Activated CD4-positive, alpha-beta T cell treated with anti-CD3 and anti-CD28 coated beads, Interleukin-2, amount 50 U/mL, for 16 hours (primary cell): ENCODE measurements at places on chromosomes 1 and 21.

DNA sequence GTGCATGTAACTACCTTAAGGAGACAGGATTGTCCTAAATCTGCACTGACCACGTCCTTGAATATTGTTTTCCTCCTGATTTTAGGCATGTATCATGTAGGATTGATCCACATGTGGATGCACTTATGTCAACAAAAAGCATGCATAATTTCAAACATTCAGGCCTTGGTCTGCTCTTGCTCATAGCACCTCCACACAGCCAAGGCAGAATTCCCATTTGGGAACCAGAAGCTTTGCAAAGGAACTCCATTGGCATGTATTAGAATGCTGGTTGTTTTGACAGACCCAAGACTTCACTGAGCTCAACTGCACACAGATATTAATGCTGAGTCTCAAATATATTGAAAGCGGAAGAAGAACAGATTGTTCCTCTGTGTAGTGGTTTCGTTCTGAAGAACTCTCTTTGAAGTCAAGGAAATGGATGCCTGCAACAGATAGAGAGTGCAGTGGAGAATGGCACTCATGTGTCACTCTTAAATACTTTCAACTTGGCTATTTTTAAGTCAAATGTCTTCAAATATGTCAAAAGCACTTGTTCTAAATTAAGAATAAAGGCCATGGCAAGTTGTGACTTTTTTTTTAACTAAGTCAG is 387.6 kb downstream of the LTN1 start:
- DNase-seq = peak; percentile 41

GRCh38 chr1:33152685-33153432 is 29.0 kb downstream of the TRIM62 start:
- no peak for DNase-seq

- DNase-seq = no peak
Measured at GRCh38 chr1:1179346-1179982, 5.8 kb downstream of the TTLL10 start.

DNA sequence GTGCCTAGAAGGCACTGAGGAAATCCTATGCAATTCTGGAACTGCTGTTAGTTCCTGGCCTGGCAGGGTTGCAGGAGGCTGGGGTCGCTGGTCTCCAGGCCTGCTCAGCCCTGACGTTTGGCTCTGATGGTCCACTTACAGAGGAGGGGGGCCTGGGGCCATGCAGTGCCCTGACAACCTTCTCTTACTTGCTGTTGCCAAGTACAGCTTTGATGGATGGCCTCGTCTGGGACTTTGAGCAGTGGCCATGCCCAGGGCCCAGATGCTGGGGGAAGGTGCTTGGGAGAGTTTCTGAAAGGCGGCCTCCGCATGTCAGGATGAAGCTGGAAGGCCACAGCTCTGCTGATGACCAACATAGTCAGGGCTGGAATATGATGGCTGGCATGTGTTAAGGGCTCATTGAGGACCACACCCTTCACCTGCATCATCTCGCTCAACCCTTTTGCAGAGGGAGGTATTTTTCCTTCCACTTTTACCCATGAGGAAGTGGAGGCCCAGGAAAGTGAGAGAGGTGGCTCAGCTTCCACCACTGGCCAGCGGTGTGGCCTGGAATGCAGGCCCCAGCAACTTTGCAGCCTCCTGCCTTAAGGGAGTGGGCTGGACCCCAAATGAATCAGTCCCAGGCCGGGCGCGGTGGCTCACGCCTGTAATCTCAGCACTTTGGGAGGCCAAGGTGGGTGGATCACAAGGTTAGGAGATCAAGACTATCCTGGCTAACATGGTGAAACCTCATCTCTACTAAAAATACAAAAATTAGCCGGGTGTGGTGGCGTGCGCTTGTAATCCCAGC is 34.7 kb upstream of the LRRC3 start:
- no peak for DNase-seq

- DNase-seq = no peak
Measured at GRCh38 chr1:201169203-201169602, 14.9 kb upstream of the TMEM9 start.

DNA sequence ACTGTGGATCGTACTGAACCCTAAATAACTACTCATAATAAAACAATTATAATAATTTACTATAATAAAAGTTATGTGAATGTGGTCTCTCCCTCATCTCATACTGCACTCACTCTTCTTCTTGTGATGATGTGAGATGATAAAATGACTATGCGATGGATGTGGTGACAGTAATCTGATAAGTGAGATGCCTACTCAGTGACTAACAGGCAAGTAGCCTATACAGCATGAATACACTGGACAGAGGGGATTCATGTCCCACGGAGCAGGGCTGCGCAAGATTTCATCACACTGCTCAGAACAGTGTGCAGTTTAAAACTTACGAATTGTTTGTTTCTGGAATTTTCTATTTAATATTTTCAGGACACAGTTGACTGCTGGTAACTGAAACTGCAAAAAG is 304.0 kb downstream of the DUSP10 start:
- peak; percentile 23 for DNase-seq

GRCh38 chr1:6100861-6101783 is 55.4 kb downstream of the KCNAB2 start:
- DNase-seq = peak; percentile 15

DNA sequence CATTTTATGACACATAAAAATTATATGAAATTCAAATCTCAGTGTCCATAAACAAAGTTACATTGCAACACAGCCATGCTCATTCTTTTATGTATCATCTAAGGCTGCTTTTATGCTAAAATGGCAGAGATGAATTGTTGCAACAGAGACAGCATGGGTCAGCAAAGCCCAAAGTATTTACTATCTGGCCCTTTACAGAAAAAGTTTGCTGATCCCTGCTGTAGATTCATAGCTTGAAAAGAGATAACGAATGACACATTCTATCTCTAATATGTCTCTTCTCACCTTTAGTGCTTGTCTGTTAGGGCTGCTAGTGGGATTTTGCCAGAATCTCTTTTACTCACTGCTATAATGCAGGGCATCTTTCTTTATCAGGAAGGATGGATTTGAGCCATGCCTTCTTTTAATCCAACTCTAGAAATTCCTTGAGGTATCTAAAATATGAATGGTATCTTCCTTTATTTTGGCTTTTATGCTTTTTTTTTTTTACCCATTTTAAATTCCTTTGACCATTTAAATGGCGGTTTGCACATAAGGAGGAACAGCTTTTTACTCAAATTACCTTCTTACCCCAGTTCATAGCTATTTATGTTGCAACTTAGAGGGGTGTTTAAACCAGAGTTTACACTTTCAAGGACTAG is 598.2 kb downstream of the PLPP3 start:
- no peak for DNase-seq

DNA sequence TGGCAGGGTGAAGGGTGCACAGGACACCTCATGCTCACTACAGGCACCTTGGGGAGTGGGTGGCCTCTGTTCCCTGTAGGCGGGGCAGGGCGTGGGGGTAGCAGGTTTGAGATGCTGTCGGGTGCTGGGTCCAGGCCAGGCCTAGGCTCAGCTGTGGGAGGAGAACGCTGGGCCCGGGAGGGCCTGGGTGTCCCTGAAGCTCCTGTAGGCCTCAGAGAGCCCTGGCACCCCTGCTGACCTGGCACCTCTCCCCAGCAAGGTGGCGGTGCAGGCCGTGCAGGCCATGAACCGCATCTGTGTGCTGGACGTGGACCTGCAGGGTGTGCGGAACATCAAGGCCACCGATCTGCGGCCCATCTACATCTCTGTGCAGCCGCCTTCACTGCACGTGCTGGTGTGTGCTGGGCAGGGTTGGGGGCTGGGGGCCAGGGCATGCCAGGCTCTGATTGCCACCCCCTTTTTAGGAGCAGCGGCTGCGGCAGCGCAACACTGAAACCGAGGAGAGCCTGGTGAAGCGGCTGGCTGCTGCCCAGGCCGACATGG is 2.5 kb upstream of the GJC2 start:
- DNase-seq = no peak

DNA sequence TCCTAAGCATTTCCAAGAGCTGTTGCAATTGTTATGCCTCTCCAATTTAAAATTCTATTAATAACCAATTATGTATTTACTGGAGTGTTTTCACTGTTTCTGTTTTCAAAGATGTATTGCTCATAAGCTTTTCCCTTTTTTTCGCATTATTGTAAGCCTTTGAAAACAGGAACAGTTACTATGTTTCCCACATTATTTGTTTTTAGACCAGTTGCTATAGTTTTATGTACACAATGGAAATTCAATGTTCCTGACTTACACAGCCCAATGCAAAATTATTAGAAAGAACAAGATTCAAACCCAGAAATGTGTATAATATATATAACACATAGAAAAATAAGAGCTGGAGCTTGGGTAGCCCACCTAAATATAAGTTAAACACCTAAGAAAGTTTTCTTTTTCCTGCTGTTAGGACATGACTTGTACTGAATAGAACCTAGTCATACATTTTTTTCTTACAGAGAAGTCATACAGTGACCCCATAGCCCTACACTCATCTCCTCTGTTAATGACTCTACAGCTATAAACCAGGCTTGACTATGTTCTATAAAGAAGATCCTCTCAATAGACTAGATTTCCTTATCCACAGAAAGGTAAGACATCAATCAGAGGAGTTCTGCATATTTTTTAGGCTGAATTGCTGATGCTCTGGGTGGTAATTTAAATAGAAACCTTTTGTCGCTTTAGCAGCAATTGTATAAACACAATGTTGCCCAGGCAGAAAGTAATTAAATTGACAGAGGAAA is 299.6 kb downstream of the USH2A start:
- DNase-seq = no peak

DNA sequence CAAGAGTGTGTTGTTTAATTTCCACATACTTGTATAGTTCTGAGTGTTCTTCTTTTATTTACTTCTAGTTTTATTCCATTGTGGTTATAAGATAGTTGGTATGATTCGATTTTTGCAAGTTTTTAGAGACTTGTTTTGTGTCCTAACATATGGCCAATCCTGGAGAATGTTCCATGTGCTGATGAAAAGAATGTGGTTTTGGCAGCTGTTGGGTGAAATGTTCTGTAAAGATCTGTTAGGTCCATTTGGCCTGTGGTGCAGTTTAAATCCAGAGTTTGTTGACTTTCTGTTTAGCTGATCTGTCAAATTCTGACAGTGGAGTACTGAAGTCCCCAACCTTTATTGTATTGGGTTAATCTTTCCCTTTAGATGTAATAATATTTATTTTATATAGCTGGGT is 19.5 kb upstream of the TIPRL start:
- no peak for DNase-seq

GRCh38 chr21:46297338-46298271 is 11.5 kb downstream of the YBEY start:
- no peak for DNase-seq

DNA sequence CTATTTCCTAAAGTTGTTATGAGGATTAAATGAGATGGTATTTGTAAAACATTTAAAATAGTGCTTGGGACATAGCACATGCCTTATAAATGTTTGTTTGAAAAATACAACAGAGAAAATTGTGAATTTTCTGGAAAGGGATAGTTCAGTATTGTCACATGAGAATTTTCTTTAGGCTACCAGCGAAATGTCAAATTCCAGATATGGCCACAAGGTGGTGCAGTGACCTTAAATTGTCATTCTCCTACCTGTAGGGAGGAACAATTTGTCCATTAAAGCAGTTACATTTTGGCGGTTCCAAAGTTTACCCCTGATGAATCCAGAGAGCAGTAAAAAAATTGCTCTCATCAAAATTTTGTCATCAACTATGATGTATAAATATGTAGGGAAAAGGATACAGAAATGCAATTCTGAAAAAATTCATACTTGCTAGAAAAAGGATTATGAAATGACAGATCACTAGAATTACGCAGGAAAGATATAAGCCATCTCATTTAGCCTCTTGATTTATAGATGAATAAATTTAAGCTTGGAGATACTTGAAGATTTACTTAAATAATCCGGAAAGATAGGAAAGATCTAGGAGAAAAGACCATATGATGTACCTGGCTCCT is 50.2 kb upstream of the TSHB start:
- DNase-seq = peak; percentile 59

- DNase-seq = no peak
Measured at GRCh38 chr1:17914131-17914530, 159.0 kb downstream of the ACTL8 start.

DNA sequence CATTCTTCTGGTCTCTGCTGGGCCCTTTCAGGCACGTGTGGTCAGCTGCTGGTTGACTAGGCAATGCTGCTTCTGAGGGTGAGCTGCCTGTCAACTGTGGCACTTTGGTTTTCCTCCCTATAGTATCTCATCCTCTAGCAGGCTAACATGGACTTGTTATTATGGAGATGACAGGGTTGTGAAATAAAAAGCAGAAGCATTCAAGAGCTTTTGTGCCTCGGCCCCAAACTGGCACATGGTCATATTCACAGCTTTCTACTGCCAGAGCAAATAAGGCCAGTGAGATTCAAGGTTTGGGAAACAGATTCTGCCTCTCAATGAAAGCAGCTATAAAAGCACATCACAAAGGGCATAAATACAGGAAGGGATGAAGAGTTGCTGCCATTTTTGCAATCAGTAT is 1.6 kb upstream of the ZNF124 start:
- DNase-seq = no peak

- no peak for DNase-seq
Measured at GRCh38 chr1:77976433-77977076, 2.3 kb downstream of the FUBP1 start.

- no peak for DNase-seq
Measured at GRCh38 chr1:32693455-32694174, 9.0 kb downstream of the SYNC start.

GRCh38 chr1:117537291-117537920 is 68.4 kb upstream of the TENT5C start:
- DNase-seq = no peak

DNA sequence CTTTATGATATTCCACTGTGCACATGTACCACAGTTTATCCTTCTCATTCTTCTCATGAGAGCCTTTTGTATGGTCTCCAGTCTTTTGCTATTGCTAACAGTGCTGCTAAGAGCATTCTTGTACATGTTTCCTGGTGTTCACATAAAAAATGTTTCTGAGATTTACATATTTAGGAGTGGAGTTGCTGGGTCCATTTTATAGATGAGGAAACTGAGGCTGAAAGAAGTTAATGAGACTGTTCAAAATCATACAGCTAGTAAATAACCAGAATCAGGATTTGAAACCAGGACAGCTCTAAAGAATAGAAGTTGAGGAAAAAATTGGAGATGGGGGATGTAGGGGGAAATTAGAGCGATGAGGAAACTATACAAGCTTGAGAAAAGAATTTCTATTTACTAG is 27.8 kb upstream of the RGS16 start:
- no peak for DNase-seq

GRCh38 chr1:20978413-20978812 is 191.3 kb upstream of the HP1BP3 start:
- DNase-seq = no peak

- DNase-seq = no peak
Measured at GRCh38 chr1:150576367-150576711, 3.1 kb downstream of the MCL1 start.

DNA sequence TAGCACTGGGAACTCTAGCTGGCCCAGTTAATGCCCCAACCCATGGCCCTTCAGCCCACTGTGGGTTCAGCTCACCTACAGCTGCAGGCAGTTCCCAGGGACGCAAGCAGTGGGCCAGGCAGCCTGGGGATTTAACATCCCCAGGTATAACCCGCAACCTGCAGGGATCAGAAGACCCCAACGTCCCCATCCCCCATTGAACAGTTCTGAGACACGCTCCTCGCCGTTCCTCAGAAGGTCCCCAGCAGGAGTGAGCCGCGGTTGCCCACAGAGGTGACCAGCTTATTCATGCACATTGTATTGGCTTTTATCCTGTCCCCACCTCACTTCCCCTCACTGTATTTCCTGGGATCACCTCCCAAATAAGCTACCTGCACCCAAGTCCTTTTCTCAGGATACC is 5.0 kb upstream of the MATN1 start:
- DNase-seq = no peak

- no peak for DNase-seq
Measured at GRCh38 chr1:57551476-57551875, 127.6 kb upstream of the DAB1 start.

- DNase-seq = peak; percentile 97
Measured at GRCh38 chr1:161069731-161070270, at the start of gene ARHGAP30. Gene ARHGAP30, minus strand, starts transcription at chr1:161069891. Its CDS starts 267 bp downstream, at chr1:161069624.
